ENCODE measurements at places on chromosomes 11 and 22. TPM values are rescaled to one million over a fixed set of nuclear protein-coding genes. Genes with fewer than 3 reads are reported as not detected.

TMEM45B gene
- total RNA-seq: 13.8 TPM

DNA sequence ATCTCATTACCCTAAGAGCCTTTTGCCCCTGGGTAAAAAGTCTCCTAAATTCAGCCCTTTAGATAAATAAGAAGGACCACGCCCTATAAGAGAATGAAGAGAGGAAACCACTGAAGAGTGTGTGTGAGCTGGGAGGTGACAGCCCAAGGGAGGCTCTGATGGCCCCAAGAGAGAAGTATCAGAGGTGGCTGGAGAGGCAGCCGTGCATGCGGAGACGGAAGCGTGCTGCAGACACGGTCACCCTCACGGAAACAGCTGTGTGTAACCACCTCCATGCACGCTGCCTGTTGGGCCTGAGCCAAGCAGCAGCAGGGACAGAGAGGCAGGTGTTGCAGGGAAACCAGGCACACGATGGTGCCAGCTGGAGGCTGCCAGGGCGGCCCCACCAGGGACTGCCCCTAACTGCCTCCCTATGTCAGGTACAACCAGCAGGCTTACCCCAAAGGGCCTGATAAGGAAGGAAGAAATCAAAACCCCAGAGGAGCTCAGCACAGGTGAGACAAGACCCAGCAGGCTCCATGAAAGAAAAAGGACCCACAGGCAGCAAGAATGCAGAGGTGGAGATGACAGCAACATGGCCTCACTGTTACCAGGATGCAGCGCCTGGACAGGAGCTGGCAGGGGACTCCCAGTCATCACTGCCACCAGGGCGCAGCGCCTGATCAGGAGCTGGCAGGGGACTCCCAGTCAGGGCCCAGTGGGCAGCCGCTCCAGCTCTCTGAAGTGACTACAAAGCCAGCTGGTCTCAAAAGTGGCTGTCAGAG lies 7.8 kb downstream of the LARGE2 start:
- DNase-seq: peak; percentile 74

GRCh38 chr11:84721561-84721961 lies 905.6 kb downstream of the DLG2 start:
- no peak for DNase-seq

- DNase-seq: no peak
These were observed 78.7 kb upstream of the DRD2 start for GRCh38 chr11:113553915-113554314.
